HL-60 (cell line): ENCODE measurements at places on chromosomes 11 and 22.
A peak's percentile ranks its signal among the peaks of the same experiment; 100 is the strongest.

DNA sequence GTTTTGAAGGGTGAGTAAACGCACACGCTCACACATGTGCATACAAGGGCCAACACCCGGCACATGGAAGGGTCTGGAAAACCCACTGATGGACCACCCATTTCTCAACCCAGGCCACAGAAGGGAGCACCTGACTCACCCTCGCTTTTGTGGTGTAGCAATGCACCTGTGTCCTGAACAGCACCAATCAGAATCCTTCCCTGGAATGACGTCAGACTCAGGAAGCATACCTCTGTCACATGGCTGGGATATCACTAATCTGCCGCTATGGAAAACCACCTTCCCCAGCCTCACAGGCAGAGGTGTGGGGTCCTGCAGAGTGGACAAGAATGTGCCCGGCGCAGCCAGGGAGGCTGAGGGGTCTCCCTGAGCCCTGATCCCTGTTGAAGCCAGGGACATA, 9.0 kb upstream of the OSM start:
- DNase-seq: no peak

- peak; percentile 10 for DNase-seq
Observed at GRCh38 chr11:93089474-93090102, 108.2 kb downstream of the SLC36A4 start.

DNA sequence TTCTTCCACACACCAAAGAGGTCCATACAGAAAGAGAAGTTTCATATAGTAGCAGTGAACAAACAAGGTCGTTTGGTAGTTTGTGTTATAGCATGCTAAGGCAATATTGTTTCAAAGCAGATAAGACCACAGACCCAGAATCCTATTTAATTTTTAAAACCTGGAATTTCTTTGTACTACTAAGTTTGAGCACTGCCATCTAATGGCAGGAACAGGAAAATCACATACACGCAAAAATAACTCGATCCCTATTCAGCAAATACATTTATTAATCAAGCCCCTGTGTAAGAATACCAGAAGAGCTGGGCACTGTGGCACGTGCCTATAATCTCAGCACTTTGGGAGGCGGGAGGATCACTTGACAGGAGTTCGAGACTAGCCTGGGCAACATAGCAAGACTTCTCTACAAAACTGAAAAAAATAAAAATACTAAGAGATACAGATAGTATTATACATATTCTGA, 2.9 kb upstream of the BTBD10 start:
- DNase-seq: no peak

- no peak for DNase-seq
Observed at GRCh38 chr11:33712436-33712835, 11.8 kb upstream of the C11orf91 start.

DNA sequence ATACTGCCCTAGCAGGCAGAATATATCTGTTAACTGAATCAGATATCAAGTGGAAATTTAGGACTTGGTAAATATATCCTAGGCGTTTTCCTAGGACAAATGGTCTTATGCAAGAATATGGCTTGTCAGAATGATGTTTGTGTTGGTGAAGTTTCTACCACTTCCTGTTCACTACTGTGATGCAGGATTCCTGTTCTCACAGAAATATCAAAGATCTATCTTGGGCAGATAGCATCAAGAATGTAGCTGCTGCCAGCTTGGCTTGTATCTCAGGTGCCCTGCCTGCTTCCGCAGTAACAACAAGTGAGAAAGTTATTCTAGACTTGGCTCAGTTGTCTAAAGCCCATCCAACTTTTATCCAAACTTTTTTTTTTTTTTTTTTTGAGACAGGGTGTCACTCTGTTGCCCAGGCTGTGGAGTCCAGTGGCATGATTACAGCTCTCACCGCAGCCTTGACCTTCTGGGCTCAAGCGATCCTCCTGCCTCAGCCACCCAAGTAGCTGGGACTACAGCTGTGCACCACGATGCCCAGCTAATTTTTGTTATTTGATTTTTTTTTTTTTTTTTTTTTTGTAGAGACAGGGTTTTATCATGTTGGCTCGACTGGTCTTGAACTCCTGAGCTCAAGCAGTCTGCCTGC, 61.3 kb downstream of the PPME1 start:
- no peak for DNase-seq

GRCh38 chr11:63768237-63769041, at the start of gene ZFTA:
Gene ZFTA, minus strand, starts transcription at chr11:63768775. Its CDS starts 153 bp downstream, at chr11:63768622.
- DNase-seq: no peak

- DNase-seq: no peak
Observed at GRCh38 chr11:120612513-120613263, 101.1 kb downstream of the GRIK4 start.

GRCh38 chr22:49186762-49187161, 640.9 kb downstream of the BRD1 start:
- DNase-seq: no peak

GRCh38 chr11:70334351-70334995, 63.9 kb upstream of the CTTN start:
- DNase-seq: no peak

GRCh38 chr11:96373826-96374225, 15.9 kb downstream of the CCDC82 start:
- no peak for DNase-seq

- DNase-seq: no peak
Observed at GRCh38 chr11:81942646-81943045, 791.0 kb downstream of the FAM181B start.

DNA sequence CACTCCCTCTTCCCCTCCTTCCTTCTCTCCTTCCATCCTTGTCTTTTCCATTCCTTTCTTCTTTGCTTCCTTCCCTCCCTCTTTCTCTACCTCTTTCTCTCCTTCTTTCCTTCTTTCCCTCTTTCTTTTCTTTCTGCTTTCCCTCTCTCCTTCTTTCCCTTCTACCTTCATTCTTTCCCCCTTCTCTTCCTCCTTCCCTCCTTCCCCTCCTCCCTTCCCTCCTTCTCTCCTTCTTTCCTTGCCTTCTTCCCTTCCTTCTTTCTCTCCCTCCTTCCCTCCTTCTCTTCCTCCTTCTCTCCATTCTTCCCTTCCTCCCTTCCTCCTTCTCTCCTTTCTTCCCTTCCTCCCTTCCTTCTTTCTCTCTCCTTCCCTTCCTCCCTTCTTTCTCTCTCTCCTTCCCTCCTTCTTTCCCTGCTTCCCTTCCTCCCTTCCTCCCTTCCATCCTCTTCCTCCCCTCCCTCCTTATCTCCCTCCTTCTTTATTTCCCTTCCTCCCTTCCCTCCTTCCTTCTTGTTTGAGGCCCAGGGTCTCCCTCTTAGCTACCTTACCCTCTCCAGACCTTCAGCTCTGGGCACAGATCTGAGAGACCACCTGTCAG, 77.0 kb downstream of the BUD13 start:
- DNase-seq: no peak
